Pancreas (tissue), 10 donors: ENCODE measurements at places on chromosomes 3 and 15. TPM values are rescaled to one million over a fixed set of nuclear protein-coding genes. Genes with fewer than 3 reads are reported as not detected.

GRCh38 chr15:57415602-57416001, 39.3 kb downstream of the CGNL1 start:
- H3K27ac ChIP-seq = no peak overlapping the region
- H3K36me3 ChIP-seq = no peaks in the 10 kb centered on the region
- H3K4me1 ChIP-seq = no peaks in the 10 kb centered on the region

DNA sequence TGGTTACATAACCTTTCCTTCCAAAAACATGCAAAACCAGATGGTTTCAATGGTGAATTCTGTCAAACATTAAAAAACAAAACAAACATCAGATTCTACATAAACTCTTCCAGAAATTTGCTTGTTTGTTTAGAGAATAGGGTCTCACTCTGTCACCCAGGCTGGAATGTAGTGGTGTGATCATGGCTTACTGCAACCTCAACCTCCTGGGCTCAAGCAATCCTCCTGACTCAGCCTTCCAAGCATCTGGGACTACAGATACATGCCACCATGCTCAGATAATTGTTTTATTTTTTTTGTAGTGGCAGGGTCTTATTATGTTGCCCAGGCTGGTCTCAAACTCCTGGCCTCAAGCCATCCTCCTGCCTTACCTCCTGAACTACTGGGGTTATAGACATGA, 36.1 kb downstream of the FBXL2 start:
- no peak overlapping the region for H3K27ac ChIP-seq
- no peak overlapping the region for H3K4me3 ChIP-seq
- no peaks in the 10 kb centered on the region for H3K36me3 ChIP-seq

DNA sequence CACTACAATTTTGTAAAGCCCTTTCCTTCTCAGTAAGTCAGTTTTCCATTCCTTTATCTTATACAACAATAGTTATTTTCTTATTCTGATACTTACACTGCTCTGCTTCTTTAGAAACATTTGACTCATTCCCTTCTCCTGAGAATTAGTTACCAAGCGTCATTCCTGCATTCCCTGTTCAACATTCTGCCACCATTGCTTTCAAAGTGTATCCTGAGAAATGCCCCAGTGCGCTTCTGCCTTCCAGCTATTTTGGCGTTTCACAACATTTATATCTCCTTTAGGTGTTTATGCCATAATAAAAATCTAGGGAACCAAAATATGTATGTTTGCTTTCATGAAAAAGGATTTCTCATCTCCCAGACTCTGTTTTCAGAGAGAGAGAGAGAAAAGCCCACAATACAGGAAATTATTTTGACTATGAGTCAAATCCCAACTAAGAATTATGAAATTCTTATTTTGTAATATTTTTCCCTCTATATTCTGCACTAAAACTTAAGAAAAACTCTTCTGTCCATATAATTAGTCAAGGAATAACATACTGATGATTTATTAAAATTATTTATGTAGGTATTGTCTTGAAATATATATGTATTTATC, 118.2 kb upstream of the RAP2B start:
- no peak for DNase-seq
- no peak overlapping the region for H3K4me3 ChIP-seq
- no peaks in the 10 kb centered on the region for H3K4me1 ChIP-seq
- H3K27me3 ChIP-seq = no peaks in the 10 kb centered on the region
- H3K27ac ChIP-seq = no peak overlapping the region
- no peaks in the 10 kb centered on the region for H3K36me3 ChIP-seq

GRCh38 chr3:46484388-46484787, 13.4 kb upstream of the RTP3 start:
- H3K4me1 ChIP-seq = peaks cover 9% of the 10 kb centered on the region
- H3K4me3 ChIP-seq = peak overlapping the region; percentile 0
- no peaks in the 10 kb centered on the region for H3K27me3 ChIP-seq
- DNase-seq = no peak
- no peaks in the 10 kb centered on the region for H3K36me3 ChIP-seq
- H3K27ac ChIP-seq = peak overlapping the region; percentile 94

DNA sequence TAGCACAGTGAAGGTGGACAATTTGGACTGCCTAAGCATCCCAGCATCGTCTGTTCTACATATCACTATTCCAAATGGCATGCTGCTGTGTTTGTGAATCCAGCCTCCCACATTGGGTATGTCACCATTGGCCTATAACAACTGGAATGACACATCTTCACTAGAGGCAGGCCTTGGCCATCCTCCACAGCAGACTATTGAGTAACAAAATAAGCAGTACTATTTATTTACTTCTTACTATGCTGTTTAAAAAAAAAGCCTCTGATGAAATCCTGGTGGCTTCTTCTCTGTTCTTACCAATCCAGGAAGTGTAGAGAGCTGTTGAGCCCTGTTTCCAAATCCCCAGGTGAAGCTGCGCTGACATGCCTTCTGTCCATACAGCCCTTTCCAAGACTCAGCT, 30.6 kb upstream of the CERS3 start:
- DNase-seq = no peak
- no peaks in the 10 kb centered on the region for H3K36me3 ChIP-seq
- H3K27ac ChIP-seq = no peak overlapping the region

PLSCR2 gene
- polyA plus RNA-seq = 0.30 TPM

GRCh38 chr3:126372413-126373145, 15.4 kb upstream of the KLF15 start:
- H3K36me3 ChIP-seq = no peaks in the 10 kb centered on the region
- H3K4me3 ChIP-seq = no peak overlapping the region
- DNase-seq = peak; percentile 63
- no peaks in the 10 kb centered on the region for H3K27me3 ChIP-seq

GRCh38 chr3:56935811-56936210, 124.7 kb upstream of the SPATA12 start:
- no peak for DNase-seq
- H3K36me3 ChIP-seq = no peaks in the 10 kb centered on the region
- H3K27ac ChIP-seq = no peak overlapping the region
- no peaks in the 10 kb centered on the region for H3K27me3 ChIP-seq
- no peaks in the 10 kb centered on the region for H3K4me1 ChIP-seq

AMT gene
- polyA plus RNA-seq = 31.4 TPM

CLRN1 gene
- not detected for polyA plus RNA-seq

GRCh38 chr3:110697961-110698360, 373.7 kb upstream of the NECTIN3 start:
- H3K4me1 ChIP-seq = no peaks in the 10 kb centered on the region
- H3K27ac ChIP-seq = no peak overlapping the region
- H3K27me3 ChIP-seq = no peaks in the 10 kb centered on the region
- no peaks in the 10 kb centered on the region for H3K36me3 ChIP-seq
- H3K4me3 ChIP-seq = no peak overlapping the region

GRCh38 chr15:99508311-99508645, 57.5 kb upstream of the MEF2A start:
- no peak overlapping the region for H3K27ac ChIP-seq
- no peak overlapping the region for H3K4me3 ChIP-seq
- no peaks in the 10 kb centered on the region for H3K4me1 ChIP-seq
- H3K36me3 ChIP-seq = no peaks in the 10 kb centered on the region
- no peak for DNase-seq
- no peaks in the 10 kb centered on the region for H3K27me3 ChIP-seq

DNA sequence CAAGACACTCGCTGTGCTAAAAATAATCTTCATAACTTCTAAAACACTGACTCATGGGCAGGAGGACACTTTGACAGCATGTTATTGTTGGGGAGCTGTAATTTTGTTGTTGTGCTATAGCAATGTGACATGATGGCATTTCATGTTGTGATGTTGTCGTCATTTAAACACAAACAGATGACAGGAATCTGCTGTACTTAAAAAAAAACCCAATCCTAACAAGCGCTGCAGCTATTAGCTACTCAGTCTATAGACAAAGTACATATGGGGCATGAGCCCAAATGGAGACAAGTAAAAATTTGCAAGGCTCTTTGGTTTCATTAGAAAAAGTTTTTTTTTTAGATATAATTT, 828 bp upstream of the ATOSA start:
- H3K27ac ChIP-seq = no peak overlapping the region
- DNase-seq = no peak
- no peaks in the 10 kb centered on the region for H3K27me3 ChIP-seq
- H3K4me1 ChIP-seq = peaks cover 15% of the 10 kb centered on the region
- H3K4me3 ChIP-seq = no peak overlapping the region
- H3K36me3 ChIP-seq = peaks cover 6% of the 10 kb centered on the region

DNA sequence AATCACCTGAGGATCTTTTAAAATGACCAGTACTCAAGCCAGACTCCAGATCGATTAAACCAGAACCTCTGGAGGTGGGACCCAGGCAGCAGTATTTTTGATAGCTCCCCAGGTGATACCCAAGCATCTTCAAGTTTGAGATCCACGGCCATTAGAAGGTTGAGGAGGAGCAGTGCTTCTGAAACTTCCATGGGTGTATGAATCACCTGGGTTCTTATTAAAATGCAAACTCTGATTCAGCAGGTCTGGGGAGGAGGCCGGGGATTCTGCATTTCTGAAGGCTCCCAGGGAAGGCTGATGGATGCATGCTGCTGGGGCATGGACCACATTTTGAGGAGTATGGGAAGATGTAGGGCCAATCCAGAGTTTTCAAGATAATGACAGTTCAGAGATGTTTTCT, 55.4 kb downstream of the ATG7 start:
- DNase-seq = no peak
- H3K4me1 ChIP-seq = no peaks in the 10 kb centered on the region
- no peaks in the 10 kb centered on the region for H3K36me3 ChIP-seq
- no peak overlapping the region for H3K4me3 ChIP-seq
- H3K27me3 ChIP-seq = no peaks in the 10 kb centered on the region

BOC gene
- 9.5 TPM for polyA plus RNA-seq

PLCL2 gene
- polyA plus RNA-seq = 6.7 TPM

TTC14 gene
- 12.3 TPM for polyA plus RNA-seq

DNA sequence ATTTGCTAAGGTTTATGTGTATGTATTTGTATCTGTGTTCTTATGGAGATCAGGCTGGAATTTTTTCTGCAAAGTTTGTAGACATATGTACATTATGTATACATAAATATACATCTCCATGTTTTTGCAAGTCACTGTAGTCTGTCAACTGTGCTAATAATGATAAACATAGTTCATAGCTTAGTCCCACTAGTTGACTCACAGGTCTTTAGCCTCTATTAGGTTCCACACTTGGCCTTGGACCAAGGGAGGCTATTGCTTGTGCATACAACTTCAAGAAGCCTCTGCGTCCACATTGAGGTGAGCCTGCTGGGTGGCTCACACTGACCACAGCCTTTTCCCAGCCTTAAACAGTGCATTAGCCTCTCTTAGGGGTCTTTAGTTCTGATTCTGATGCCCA, 243.8 kb upstream of the PEX5L start:
- no peaks in the 10 kb centered on the region for H3K4me1 ChIP-seq
- no peak overlapping the region for H3K4me3 ChIP-seq
- DNase-seq = no peak

NANOGP8 gene
- polyA plus RNA-seq = not detected

GRCh38 chr15:43293432-43293831, 26.7 kb upstream of the TGM5 start:
- H3K36me3 ChIP-seq = no peaks in the 10 kb centered on the region
- H3K4me3 ChIP-seq = no peak overlapping the region
- no peak overlapping the region for H3K27ac ChIP-seq
- no peaks in the 10 kb centered on the region for H3K27me3 ChIP-seq
- H3K4me1 ChIP-seq = peaks cover 5% of the 10 kb centered on the region

SKOR1 gene
- polyA plus RNA-seq = 0.54 TPM

GRCh38 chr15:81312790-81313543, 11.0 kb downstream of the STARD5 start:
- no peaks in the 10 kb centered on the region for H3K27me3 ChIP-seq
- no peak overlapping the region for H3K27ac ChIP-seq
- H3K36me3 ChIP-seq = peaks cover 13% of the 10 kb centered on the region
- H3K4me1 ChIP-seq = no peaks in the 10 kb centered on the region

MST1 gene
- 150 TPM for polyA plus RNA-seq

HCLS1 gene
- 8.7 TPM for polyA plus RNA-seq

GRCh38 chr3:44039006-44039405, 202.7 kb upstream of the TOPAZ1 start:
- no peaks in the 10 kb centered on the region for H3K27me3 ChIP-seq
- no peak for DNase-seq
- H3K4me1 ChIP-seq = no peaks in the 10 kb centered on the region
- no peak overlapping the region for H3K27ac ChIP-seq
- H3K4me3 ChIP-seq = no peak overlapping the region
- no peaks in the 10 kb centered on the region for H3K36me3 ChIP-seq

DNA sequence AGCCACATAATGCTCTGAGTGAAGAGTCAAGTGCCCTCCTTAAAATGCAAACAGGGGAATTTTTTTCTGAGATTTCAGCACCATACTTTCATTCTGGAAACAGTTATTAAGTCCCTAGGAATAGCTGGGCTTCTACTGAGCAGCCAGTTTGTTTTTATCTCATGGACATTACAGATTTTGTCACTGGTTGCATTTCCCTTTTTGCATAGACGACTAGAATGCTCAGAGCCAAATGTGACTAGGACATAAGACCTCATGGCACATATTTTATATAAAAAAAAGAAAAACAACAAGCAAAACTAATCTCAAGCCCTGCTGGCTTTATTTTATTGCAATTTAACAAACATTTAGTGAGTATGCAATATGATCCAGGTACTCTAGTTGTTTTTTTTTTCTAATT, 112.7 kb upstream of the NANOGP8 start:
- no peak overlapping the region for H3K4me3 ChIP-seq
- H3K27ac ChIP-seq = no peak overlapping the region
- H3K4me1 ChIP-seq = no peaks in the 10 kb centered on the region
- H3K36me3 ChIP-seq = no peaks in the 10 kb centered on the region
- no peak for DNase-seq

DNA sequence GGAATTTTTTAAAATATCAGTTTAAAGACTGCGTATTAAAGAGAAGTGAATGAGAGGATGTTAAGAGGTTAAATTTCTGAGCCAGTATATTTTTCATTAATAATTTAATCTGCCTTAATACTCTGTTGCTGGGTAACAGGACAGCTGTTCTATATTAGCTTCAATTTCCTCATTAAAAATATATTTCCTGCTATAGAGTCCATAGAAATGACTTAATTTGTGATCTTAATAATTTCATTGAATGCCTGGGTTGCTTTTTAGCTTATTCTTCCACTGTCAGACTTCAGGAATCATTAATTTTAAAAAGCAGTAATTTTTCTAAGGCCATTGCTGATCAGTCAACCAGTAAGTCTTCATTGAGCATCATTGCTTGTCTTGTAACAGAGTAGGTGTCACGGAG, 129.0 kb downstream of the THSD4 start:
- H3K4me3 ChIP-seq = no peak overlapping the region
- H3K36me3 ChIP-seq = no peaks in the 10 kb centered on the region
- no peaks in the 10 kb centered on the region for H3K27me3 ChIP-seq
- H3K4me1 ChIP-seq = no peaks in the 10 kb centered on the region
- no peak for DNase-seq
- no peak overlapping the region for H3K27ac ChIP-seq
